ENCODE measurements at places on chromosomes 16 and 17.

GRCh38 chr17:2688351-2689342 lies 22.9 kb downstream of the CLUH start:
- peak; percentile 39 for DNase-seq

DNA sequence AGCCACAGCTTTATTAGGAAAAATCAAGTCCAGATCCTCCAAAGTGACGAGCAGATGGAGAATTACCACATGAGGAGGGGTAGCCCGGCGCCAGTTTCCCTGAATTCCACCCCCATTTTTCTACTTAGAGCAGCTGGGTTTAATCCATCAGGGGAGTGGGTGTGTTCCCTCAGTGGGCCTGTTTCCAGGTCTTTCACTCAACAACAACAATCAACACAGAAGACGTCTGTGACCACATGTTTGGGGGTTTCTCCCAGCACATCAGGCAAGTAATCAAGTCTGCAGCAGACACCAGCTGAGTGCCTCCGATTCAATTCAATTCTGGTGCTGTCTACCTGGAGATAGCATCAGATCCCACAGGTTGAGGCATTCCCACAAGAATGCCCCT lies 6.8 kb downstream of the SLC6A2 start:
- DNase-seq: no peak

DNA sequence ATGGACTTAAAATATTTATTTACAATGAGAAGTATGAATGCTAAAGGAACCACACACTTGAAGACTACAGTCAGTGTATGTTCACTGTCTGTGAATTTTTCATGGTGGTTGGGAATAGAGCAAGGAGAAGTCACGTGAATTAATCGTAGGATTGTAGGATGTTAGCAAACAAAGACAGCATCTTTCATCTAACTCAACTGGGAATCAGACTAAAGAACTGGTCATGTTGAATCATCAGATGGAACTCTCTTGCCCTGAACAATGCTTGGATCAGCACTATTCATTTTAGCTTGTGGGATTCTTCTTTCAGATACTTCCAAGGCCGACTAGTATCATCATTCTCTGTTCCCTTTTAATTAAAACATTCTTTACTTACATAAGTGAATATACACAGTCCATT lies 18.1 kb downstream of the KCNJ2 start:
- no peak for DNase-seq

GRCh38 chr17:20979792-20980083 lies 63.1 kb downstream of the USP22 start:
- no peak for DNase-seq

GRCh38 chr16:82044585-82044911 lies 9.5 kb downstream of the HSD17B2 start:
- DNase-seq: no peak

DNA sequence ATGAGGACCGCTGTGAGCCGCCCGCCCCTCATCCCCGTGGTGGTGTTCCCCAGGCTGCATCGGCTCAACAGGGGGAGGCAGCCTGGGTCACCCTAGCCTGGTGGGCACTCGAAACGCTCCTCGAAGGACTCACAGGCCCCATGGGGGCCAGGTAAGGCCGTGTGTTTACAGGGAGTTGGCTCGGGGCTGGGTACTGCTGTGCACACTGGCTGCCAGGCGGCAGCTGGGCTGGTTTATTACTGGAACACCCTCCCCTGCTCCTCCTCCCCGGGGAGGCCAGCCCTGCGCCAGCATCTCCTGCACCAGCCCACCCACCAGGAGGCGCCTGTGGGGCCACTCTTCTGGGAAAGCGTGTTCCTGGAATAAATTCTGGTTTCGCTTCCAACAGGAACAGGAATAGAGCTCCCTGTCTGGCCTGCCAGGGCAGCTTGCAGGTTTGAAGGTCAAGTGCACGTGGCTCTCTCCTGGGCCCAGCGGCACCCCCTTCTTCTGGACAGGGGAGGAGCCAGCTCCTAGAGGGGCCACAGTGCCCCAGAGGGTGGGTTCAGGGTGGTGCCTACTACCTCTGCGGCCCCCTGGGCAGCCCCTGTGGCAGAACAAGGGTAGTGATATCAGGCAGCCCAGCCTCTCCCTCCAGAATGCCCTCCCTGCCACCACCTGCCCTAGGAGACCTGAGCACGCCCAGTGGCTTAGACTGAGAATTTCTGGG lies 11.3 kb downstream of the MCRIP1 start:
- DNase-seq: peak; percentile 83

DNA sequence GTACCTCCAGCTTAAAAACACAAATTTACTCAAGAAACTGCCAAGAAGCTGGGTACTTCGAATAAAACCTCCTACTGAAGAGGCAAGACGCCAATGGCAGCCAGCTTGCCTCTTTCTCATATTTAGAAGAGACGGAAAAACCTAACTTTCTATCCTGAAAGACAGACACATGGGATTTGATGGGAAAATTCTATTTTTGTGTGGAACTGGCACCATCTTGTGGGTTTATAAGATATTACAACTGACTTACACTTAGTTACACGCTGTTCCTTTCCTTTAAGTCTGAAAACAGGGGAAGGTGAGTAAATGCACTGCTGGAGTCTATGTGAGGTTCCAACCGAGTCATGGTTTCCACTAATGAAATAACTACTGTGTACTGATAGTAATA lies 10.3 kb downstream of the ZNF18 start:
- no peak for DNase-seq

DNA sequence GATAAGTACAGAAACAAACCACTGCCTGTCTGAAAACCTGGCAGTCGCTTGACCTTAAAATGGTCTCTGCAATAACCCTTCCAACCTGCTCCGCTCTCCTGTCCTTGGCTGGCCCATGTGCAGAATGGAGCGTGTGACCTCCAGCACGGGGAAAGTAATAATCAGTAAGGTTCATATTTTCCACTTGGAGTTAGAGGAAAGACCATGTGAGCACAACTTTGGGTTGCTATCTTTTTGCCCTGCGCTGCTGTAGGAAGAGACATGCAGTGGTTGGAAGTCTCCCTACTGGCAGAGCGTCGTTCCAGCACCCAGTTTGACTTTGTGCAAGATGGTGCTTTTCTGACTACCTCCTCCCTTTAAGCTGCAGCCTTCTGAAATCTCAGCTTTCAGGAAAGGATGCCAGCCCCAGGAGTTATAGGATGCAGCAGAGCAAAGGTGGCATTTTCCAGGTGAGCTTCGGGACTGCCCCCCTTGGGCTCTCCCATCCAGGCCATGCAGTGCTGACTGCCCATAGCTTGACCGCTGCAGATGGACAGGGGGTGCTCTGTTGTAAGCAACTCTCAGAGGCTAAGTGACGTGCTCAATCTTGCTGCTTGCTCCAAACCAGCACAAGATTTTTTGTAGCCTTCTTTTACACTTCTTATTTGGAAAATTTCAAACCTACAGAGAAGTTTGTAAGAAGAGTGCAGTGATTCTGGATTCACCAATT lies 110.7 kb upstream of the NOL11 start:
- no peak for DNase-seq

GRCh38 chr16:168424-168823 lies 2.6 kb downstream of the HBM start:
- no peak for DNase-seq

- DNase-seq: peak; percentile 59
These were observed 584 bp upstream of the STAT5B start for GRCh38 chr17:42276609-42277341.

DNA sequence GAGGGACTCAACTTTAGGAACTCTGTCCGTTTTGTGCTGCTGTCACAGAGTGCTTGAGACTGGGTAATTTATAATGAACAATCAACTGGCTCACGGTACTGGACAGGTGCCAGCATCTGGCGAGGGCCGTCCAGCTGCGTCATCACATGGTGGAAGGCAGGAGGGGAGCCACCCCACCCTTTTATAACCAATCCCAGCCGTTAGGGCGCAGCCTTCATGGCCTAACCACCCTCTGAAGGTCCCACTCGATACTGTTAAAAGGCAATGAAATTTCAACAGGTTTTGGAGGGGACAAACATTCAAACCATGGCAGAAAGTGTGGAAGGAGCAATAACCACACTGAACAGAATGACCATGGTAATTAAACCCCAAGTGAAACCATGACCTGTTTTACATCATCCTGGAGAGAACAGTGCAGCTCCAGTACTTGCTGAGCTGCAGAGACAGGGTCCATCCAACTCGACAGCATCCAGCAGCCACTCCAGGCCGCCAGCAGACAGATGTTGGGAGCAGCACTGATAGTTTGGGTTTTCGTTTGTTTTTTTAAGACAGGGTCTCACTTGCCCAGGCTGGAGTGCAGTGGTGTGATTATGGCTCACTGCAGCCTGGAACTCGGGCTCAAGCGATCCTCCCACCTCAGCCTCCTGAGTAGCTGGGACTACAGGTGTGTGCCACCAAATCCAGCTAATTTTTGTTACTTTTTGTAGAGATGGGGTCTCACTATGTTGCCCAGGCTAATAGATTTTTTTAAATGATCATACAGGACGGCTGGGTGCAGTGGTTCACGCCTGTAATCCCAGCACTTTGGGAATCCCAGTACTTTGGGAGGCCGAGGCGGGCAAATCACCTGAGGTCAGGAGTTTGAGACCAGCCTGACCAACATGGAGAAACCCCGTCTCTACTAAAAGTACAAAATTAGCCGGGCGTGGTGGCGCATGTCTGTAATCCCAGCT lies 11.0 kb downstream of the CHMP6 start:
- peak; percentile 67 for DNase-seq

DNA sequence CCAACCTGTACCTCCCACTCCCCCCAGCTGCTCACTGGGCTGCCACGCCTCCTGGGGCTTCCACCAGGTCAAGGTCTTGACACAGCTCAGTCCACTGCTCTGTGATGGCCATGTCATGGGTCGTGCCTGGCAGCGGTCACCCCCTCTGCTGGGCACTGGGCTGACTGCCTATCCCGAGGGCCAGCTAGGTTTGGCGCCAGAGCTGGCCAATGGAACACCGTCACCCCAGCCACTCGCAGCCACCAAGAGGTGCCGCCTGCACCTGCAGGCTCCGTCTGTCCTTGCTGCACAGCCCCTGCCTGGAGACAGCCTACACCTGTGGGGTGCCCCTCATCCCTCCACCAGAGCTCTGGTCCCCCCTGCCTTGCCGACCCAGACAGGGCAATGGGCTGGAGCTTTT lies 4.5 kb upstream of the RAB40C start:
- no peak for DNase-seq

- DNase-seq: no peak
These were observed 5.0 kb downstream of the YBX2 start for GRCh38 chr17:7289256-7290032.

DNA sequence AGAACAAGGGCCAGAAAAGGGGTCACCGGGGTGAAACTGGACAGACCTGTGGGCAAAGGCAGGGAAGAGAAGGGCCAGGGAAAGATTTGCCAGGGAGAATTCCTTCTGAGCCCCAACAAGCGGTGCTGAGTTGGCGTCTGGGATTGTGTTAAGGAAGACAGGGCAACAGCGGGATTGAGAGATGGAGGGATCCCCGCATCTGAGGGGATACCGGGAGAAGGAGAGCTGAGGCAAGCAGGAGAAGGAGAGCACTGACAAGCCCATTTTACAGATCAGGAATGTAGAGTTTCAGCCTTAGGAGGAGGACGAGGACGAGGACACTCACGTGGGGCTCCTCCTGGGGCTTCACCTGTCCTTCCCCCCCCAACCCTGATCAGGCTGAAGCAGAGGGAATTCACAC lies 998 bp upstream of the ABCC3 start:
- DNase-seq: no peak

GRCh38 chr17:3647769-3648555 lies 11.4 kb downstream of the CTNS start:
- peak; percentile 74 for DNase-seq

- DNase-seq: peak; percentile 69
These were observed 29.1 kb downstream of the CRHR1 start for GRCh38 chr17:45813048-45813725.

- no peak for DNase-seq
These were observed 70.6 kb downstream of the KATNIP start for GRCh38 chr16:27620541-27620940.

GRCh38 chr16:53781023-53781605 lies 77.2 kb downstream of the FTO start:
- DNase-seq: no peak

- DNase-seq: no peak
These were observed 20.7 kb upstream of the IL21R start for GRCh38 chr16:27381236-27381635.

- DNase-seq: no peak
These were observed 17.5 kb downstream of the EPN2 start for GRCh38 chr17:19254651-19255050.

DNA sequence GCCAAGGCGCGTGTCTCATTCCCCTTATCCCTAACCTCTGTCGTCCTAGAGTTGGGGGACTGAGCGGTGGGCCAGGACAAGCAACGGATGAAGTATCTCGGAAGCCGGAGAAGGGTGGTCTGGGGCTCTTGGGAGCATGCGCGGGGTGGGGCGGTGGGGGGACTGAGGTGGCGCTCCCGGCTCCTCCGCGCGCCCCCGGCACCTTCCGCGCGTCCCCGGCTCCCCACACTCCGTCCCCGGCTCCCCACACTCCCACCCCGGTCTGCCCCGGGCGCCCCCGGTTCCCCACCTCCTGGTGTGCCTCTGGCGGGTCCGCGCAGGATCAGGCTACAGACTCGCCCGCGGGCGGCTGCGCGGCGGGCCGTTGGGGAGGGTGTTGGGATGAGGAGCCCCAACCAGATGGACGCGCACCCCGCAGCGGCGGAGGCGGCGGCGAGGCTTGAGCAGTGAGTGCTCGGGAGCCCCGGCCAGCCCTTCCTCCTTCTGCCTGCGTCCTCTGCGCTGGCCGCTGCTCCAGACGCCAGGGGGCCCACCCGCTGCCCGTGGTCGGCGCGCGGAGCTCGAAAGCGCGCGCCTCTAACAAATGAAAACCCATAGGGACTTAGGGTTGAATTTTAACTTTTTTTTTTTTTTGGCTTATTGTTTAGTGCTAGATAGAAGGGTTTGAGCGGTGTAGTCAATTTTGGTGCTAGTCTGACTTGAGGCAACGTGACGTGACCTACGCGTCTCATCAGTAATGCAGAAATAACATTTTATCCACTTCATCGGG lies 5.6 kb upstream of the CRYM start:
- DNase-seq: peak; percentile 88

DNA sequence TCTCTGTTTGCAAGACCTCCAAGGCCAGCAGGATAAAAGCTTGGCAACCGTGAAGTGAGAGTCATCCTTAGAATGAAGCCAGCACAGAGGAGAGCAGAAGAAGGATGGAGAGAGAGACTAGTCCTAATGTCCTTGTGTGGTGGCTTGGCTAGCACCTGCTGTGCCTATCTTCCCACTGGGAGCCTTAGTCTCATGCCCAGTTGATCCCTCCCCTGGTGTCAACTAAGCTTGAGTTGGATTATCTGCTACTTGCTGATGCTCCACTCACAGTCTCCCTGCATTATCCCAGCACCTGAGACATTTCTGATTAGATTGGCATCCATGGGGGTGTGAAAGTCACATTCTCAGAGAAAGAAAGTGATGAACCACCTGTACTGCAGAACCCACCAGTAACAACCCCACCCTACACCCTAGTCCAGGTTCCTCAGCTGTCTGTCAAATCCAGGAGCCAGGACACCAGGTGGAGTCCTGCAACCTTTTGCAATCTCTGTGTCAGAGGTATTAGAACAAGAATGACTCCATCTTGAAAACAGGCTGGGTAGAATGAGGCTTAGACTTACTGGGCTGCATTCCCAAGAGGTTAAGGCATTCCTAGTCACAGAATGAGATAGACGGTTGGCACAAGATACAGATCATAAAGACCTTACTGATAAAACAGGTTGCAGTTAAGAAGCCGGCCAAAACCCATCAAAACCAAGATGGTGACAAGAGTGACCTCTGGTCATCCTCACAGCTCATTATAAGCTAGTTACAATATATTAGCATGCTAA lies 460.2 kb upstream of the C16orf82 start:
- DNase-seq: no peak

Measured in dorsolateral prefrontal cortex (tissue), 122 donors.